ENCODE measurements at places on chromosomes 1 and 21. TPM values are rescaled to one million over a fixed set of nuclear protein-coding genes. Genes with fewer than 3 reads are reported as not detected.

UBL4B gene
- total RNA-seq: not detected

LMX1A gene
- total RNA-seq: not detected

EIF4G3 gene
- 46.8 TPM for total RNA-seq

RCSD1 gene
- total RNA-seq: 47.9 TPM

KCNT2 gene
- not detected for total RNA-seq

MEX3A gene
- total RNA-seq: 0.24 TPM

OR2T29 gene
- total RNA-seq: not detected

ITGB2 gene
- total RNA-seq: 159 TPM

KIF21B gene
- 37.5 TPM for total RNA-seq

DNA sequence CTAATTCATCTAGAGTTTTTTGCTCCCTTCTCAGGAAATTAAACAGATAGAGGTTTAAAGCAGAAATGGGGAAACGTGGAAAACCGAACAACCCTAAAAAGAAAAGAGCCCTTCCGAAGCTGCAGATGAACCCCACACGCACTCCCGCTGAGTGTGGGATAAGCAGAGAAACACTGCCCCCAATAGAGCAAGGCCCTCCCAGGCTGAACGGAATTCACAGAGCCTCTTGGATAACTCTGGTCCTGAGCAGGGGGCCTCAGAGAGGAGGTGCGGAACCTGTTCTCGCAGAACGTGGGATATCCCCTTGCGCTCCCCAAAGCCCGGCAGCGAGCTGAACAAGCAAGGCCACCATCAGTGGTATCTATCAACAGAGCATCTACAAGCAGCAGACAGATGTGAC, 44.9 kb downstream of the SSBP3 start:
- no peak overlapping the region for H3K27ac ChIP-seq
- no peaks in the 10 kb centered on the region for H3K36me3 ChIP-seq
- no peak for DNase-seq
- H3K4me3 ChIP-seq: no peak overlapping the region

- DNase-seq: peak; percentile 52
- no peaks in the 10 kb centered on the region for H3K27me3 ChIP-seq
- H3K36me3 ChIP-seq: no peaks in the 10 kb centered on the region
- peak overlapping the region; percentile 59 for H3K27ac ChIP-seq
Observed at GRCh38 chr1:6614019-6614928, 743 bp downstream of the PHF13 start.

- H3K4me3 ChIP-seq: no peak overlapping the region
- DNase-seq: peak; percentile 73
- H3K4me1 ChIP-seq: peaks cover 15% of the 10 kb centered on the region
- no peak overlapping the region for H3K27ac ChIP-seq
- H3K36me3 ChIP-seq: no peaks in the 10 kb centered on the region
- no peaks in the 10 kb centered on the region for H3K27me3 ChIP-seq
Observed at GRCh38 chr21:35102488-35103371, 53.6 kb upstream of the RUNX1 start.

DNA sequence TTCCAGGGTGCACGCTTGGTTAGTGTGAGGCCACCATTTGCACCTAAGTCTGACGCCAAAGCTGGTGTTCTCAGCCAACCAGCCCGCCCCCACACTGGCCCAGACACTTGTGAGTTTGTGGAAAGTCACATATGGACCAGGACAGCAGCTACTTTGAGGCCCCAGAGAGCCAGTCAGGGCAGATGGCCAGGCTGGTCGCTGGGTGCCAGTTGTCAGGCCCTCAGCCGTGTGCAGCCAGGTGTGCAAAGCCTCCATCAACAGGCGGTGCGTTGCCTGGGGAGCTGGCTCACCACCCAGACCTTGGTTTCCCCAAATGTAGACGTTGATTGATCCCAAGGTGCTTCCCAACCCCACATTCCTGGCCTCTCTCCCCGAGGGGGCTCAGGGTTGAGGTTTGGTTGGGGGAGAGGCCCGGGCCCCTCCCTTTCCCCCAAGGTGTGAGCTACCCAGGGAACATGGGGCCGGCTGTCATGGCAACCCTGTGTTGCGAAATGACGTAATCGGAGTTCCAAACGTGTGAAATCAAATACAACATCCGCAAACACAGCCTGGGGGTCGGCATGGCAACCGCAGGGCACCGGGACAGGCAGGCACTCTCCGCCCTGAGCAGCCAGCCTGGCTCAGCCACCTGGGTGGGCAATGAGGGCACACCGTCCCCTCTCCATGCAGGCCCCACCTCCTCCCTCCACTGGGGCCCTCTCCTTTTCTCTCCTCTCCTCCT, 42.2 kb upstream of the WNT4 start:
- no peaks in the 10 kb centered on the region for H3K27me3 ChIP-seq
- H3K27ac ChIP-seq: no peak overlapping the region
- H3K36me3 ChIP-seq: no peaks in the 10 kb centered on the region
- DNase-seq: peak; percentile 4

DNA sequence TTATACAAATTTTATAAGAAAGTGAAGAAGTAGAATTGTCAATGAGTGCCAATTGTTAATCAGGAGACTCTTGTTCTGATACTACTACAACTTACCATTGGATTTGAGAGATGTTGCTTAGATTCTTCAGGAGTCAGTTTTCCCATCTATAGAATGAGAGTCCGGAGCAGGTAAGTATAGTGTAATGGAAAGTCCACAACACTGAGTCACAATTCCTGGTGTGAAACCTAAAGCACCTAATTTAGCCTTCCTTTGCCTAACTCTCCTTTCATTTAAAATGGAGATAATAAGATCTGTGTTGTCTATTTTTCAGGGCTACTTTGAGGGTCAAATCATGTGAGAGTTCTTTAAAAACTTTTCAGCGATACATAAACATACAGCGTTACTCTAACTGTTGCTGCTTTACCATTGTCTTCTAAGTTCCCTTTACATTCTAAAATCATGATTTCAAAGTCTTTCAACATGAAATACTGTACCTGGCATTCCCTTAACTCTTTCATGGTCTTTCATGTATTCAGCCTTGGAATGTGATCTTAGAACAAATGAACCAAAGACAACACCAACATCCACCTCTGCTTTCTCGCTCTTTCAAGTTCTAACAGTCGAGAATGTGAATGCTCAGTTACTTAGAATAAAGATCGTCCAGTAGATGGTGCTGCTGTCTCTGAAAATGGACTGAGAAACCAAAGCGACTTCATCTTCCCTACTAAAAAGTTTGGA, 90.9 kb downstream of the SLC30A10 start:
- no peak for DNase-seq
- H3K27ac ChIP-seq: no peak overlapping the region
- H3K4me3 ChIP-seq: no peak overlapping the region

- DNase-seq: no peak
- no peaks in the 10 kb centered on the region for H3K4me1 ChIP-seq
- H3K27me3 ChIP-seq: no peaks in the 10 kb centered on the region
Observed at GRCh38 chr1:228299211-228299610, 91.4 kb downstream of the OBSCN start.

GRCh38 chr1:152673016-152673415, 2.1 kb upstream of the LCE2C start:
- H3K4me3 ChIP-seq: no peak overlapping the region
- no peaks in the 10 kb centered on the region for H3K4me1 ChIP-seq
- no peak for DNase-seq
- H3K27me3 ChIP-seq: no peaks in the 10 kb centered on the region

DNA sequence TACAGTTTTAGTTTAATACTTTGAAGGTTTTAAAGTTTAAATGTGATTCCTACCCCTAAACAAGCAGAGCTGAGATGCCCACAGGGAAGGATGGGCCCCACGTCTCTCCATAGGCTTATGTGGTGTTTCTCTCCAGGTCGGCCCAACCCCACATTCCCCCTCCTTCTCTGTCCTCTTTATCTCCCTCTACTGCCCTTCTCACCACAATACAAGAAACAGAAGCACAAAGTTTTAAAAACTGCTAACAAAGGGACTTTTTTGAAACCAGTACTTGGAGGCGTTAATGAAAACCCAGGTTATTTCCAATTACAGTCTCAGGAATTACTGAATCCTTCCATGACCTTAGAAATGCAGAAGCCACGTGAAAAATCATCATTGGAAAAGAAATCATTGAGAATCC, 324.0 kb downstream of the NTNG1 start:
- DNase-seq: no peak
- H3K27ac ChIP-seq: no peak overlapping the region
- no peaks in the 10 kb centered on the region for H3K27me3 ChIP-seq

DNA sequence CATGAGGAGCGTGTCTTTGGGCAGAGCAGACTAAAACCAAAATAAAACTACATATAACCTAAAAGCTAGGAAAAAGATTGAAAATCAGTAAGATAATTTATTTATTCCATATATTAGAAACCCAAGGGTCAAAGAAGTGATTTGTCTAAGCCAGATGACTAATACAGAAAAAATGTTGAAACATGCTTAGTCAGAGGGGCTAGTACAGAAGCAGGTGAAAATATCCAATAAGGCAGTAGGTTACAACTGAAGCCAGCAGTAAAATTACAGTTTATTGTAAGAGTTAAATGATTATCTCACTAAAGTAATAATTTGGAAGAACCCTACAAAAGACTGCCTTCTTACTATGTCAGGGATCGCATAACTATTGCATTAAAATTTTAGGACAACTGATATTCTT, 1190.9 kb upstream of the PRMT6 start:
- no peaks in the 10 kb centered on the region for H3K27me3 ChIP-seq
- no peaks in the 10 kb centered on the region for H3K36me3 ChIP-seq
- no peak overlapping the region for H3K27ac ChIP-seq
- H3K4me1 ChIP-seq: no peaks in the 10 kb centered on the region
- no peak overlapping the region for H3K4me3 ChIP-seq

DNA sequence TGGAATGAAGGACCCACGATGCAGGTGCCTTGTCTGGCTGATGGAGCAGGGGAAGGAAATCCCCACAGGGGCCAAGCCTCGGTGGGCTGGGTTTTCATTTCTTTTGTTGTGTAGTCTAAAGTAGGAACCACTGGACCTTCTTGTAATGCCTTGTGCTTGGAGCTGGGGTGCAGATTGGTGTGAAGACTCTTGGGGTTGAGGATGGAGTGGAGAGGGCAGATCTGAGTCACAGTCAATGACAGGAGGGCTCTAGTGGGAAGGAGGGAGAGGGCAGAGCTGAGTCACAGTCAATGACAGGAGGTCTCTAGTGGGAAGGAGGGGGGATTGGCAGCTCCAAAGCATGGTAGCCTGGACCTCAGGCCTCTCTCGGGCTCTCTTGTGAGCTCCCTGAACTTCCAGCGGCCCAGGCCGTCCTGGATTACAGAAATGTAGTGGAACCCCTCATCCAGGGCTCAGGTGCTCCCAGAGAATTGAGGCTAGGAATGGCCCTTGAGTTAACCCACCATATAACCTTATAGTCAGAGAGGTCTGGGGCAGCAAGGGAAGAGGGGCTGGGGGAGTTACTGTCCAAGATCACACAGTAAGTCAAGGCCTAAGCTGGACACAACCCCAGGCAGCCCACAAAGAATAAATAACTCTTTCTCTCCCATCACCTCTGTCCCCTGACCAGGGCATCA, 313.8 kb downstream of the MATN1 start:
- H3K4me1 ChIP-seq: no peaks in the 10 kb centered on the region
- H3K27me3 ChIP-seq: no peaks in the 10 kb centered on the region
- no peaks in the 10 kb centered on the region for H3K36me3 ChIP-seq
- H3K27ac ChIP-seq: no peak overlapping the region
- no peak for DNase-seq

GRCh38 chr1:193285641-193286040, 99.2 kb upstream of the B3GALT2 start:
- H3K36me3 ChIP-seq: no peaks in the 10 kb centered on the region
- no peak for DNase-seq
- H3K4me1 ChIP-seq: peaks cover 6% of the 10 kb centered on the region
- no peak overlapping the region for H3K27ac ChIP-seq
- no peaks in the 10 kb centered on the region for H3K27me3 ChIP-seq

- H3K4me3 ChIP-seq: no peak overlapping the region
- no peaks in the 10 kb centered on the region for H3K36me3 ChIP-seq
- peaks cover 18% of the 10 kb centered on the region for H3K4me1 ChIP-seq
Observed at GRCh38 chr1:108556499-108556898, 3.4 kb upstream of the EEIG2 start.
